Glomerular endothelial cell (primary cell): ENCODE measurements at places on chromosomes 3 and 15. TPM values are rescaled to one million over a fixed set of nuclear protein-coding genes. Genes with fewer than 3 reads are reported as not detected.

The SLC26A6 gene
- 26.4 and 31.1 TPM in 2 replicates for total RNA-seq

The PLA2G4B gene
- total RNA-seq: 0.48 and 0.58 TPM in 2 replicates

The CAPN7 gene
- total RNA-seq: 22.8 and 28.4 TPM in 2 replicates

The FANCD2 gene
- total RNA-seq: 5.3 and 14.6 TPM in 2 replicates

The TLR9 gene
- total RNA-seq: not detected in 2 replicates

The ROBO2 gene
- total RNA-seq: 0.35 TPM in 1 of 2 replicates, not detected in the other

DNA sequence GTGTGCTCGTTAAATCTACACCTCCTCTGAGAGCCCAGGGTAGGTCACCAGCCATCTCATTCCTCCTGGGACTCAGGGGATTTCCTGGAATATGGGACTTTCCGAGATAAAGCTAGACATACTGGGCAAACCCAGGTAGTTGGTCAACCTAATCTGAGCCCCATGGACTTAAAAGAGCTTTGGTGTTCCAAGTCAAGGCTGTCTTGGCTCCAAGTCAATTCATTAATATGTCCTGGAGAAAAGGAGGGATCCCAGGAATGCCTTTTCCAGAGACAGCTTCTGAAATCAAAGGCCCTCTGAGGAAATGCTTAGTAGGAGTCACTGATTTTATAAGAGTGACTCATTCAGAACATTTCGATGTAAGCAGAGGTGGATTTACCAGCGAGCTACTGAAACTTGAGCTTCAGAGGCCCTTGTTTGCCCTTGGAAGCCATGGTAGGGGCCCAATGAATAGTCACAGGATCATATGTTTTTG lies 137.3 kb upstream of the UBE2E1 start:
- no peak for DNase-seq

DNA sequence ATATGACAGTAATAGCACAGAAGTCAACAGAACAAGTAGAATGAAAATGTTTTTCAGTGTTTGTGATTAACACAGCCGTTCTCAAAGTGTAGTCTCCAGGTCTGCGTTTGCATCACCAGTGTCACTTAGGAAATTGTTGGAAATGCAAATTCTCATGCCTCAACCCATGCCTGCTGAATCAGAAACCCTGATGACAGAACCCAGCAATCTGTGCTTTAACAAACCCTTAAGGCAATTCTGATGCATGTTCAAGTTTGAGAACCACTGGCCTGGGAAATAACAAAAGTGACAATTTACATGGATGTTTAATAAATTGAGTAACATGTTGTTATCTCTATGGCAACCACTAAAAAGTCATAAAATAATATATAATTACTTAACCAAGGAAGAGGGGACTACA lies 103.1 kb upstream of the ATP11B start:
- DNase-seq: no peak

GRCh38 chr3:157837336-157837735 lies 268.9 kb downstream of the SHOX2 start:
- no peak for DNase-seq

- DNase-seq: no peak
Observed at GRCh38 chr15:72042054-72042453, 75.9 kb downstream of the MYO9A start.

- no peak for DNase-seq
Observed at GRCh38 chr3:111776827-111777483, 82.1 kb upstream of the PHLDB2 start.

DNA sequence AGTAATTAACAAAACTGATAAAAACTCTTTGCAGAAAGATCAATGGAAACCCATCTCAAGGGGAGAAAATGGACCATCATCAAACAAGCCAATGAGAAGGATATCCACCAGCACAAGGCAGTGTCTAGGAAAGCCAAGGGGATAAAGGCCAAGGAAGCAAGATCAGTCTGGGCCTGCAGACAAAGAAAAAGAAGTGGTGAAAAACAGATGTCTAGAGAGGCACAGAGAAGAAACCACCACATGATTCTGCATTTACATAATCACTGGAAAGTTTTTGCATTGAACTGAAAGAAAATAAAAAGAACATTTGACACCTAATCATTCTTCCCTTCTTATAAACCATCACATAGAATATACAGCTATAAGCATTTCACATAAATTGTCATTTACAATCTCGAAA lies 23.0 kb upstream of the VPS39 start:
- DNase-seq: no peak

DNA sequence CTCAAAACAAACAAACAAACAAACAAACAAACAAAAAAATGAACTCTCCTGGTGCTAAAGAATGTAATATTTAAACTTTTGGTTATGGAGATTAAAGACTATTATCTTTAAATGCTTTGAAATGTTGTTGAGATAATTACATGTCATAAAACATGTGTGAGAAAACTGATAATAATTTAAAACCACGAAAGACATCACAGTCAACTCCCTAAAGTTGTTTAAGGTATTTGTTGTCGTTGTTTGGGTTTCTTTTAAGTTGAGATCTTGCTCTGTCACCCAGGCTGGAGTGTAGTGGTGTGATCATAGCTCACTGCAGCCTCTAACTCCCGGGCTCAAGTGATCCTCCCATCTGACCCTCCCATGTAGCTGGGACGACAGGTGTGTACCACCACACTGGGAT lies 12.0 kb downstream of the EFCAB12 start:
- DNase-seq: no peak

DNA sequence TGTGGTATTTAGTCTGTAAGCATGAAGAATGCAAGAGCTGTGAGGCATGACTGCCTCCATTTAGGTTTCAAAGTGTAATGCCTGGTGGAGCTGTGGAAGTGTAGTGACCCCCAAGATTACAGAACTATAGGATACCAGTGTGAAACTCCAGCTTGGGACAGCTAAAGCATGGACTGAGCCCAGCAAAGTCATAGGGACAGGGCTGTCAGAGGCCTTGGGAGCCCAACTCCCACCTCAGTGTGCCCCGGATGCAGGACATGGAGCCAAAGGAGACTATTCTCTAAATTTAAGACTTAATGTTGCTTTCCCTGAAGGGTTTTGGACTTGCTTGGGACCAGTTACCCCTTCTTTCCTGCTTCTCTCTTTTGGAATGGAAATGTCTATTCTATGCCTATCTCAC lies 10.8 kb downstream of the GPR15 start:
- no peak for DNase-seq

DNA sequence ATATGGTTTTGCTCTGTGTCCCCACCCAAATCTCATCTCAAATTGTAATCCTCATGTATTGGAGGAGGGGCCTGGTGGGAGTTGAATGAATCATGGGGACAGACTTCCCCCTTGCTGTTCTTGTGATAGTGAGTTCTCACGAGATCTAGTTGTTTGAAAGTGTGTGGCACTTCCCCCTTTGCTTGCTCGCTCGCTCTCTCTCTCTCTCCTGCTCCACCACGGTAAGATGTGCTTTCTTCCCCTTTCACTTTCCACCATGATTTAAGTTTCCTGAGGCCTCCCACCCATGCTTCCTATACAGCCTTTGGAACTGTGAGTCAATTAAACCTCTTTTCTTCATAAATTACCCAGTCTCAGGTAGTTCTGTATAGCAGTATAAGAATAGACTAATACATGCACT lies 60.7 kb downstream of the GSK3B start:
- no peak for DNase-seq
